A549 treated with dexamethasone at 1 μM for 4 hours (cell line): ENCODE measurements at places on chromosomes 2 and 18. TPM values are rescaled to one million over a fixed set of nuclear protein-coding genes. Genes with fewer than 3 reads are reported as not detected.

Gene GPR39
- 5.9 to 8.5 TPM (median 7.4 TPM) in 5 replicates for total RNA-seq

Gene NXPH2
- not detected in 5 replicates for total RNA-seq

Gene FRZB
- 0.03 to 0.11 TPM (median 0.09 TPM) in 5 replicates for total RNA-seq

Gene ACTG2
- 0.18 to 0.45 TPM (median 0.28 TPM) in 5 replicates for total RNA-seq

Gene UBR3
- 8.4 to 13.4 TPM (median 10.6 TPM) in 5 replicates for total RNA-seq

Gene HRH4
- total RNA-seq: not detected in 5 replicates

Gene MSH2
- total RNA-seq: 33.4 to 37.9 TPM (median 36.9 TPM) in 5 replicates

Gene IL1F10
- not detected in 5 replicates for total RNA-seq

Gene CRACDL
- 2.7 to 6.0 TPM (median 4.7 TPM) in 5 replicates for total RNA-seq

Gene TRABD2A
- total RNA-seq: 11.2 to 16.2 TPM (median 14.5 TPM) in 5 replicates

Gene DYTN
- total RNA-seq: not detected in 5 replicates

Gene ECEL1
- total RNA-seq: 0.15 to 0.28 TPM (median 0.21 TPM) in 5 replicates

Gene TCF23
- total RNA-seq: not detected in 5 replicates

Gene ACADL
- total RNA-seq: 0.06 to 0.14 TPM (median 0.07 TPM) in 3 of 5 replicates, not detected in the others

Gene C1QL2
- 0.30 to 0.86 TPM (median 0.67 TPM) in 5 replicates for total RNA-seq

Gene CNDP1
- total RNA-seq: not detected in 5 replicates

Gene GKN2
- 1.5 to 2.9 TPM (median 2.0 TPM) in 5 replicates for total RNA-seq

Gene CAPN14
- total RNA-seq: 0.04 to 0.06 TPM (median 0.05 TPM) in 4 of 5 replicates, not detected in the other

Gene MYO5B
- 6.9 to 8.7 TPM (median 7.3 TPM) in 5 replicates for total RNA-seq

Gene CD226
- total RNA-seq: 0.07 to 0.21 TPM (median 0.17 TPM) in 5 replicates

Gene SP140
- 0.11 to 0.26 TPM (median 0.24 TPM) in 3 of 5 replicates, not detected in the others for total RNA-seq

Gene TRAK2
- total RNA-seq: 12.9 to 17.3 TPM (median 16.8 TPM) in 5 replicates

Gene IL18RAP
- total RNA-seq: 0.06 to 0.14 TPM (median 0.12 TPM) in 3 of 5 replicates, not detected in the others

Gene PKP4
- total RNA-seq: 21.6 to 29.8 TPM (median 27.0 TPM) in 5 replicates

Gene COL5A2
- 46.6 to 84.3 TPM (median 73.8 TPM) in 5 replicates for total RNA-seq

Gene CD207
- 0.05 to 0.08 TPM (median 0.07 TPM) in 3 of 5 replicates, not detected in the others for total RNA-seq

Gene KLHL41
- 0.11 to 0.21 TPM (median 0.16 TPM) in 5 replicates for total RNA-seq

Gene COL3A1
- total RNA-seq: 0.12 to 0.27 TPM (median 0.21 TPM) in 5 replicates

Gene FAM124B
- 0.05 TPM in 1 of 5 replicates, not detected in the others for total RNA-seq

Gene C2orf81
- 3.3 to 3.7 TPM (median 3.6 TPM) in 5 replicates for total RNA-seq

Gene KRTCAP3
- 0.39 to 0.87 TPM (median 0.45 TPM) in 5 replicates for total RNA-seq

Gene RIT2
- total RNA-seq: not detected in 5 replicates

Gene ACMSD
- total RNA-seq: not detected in 5 replicates

Gene SLC16A14
- total RNA-seq: 0.66 to 1.3 TPM (median 0.86 TPM) in 5 replicates
